ENCODE measurements at places on chromosomes 7 and 10.

GRCh38 chr7:1229956-1230355, 2.7 kb upstream of the UNCX start:
- DNase-seq = no peak

DNA sequence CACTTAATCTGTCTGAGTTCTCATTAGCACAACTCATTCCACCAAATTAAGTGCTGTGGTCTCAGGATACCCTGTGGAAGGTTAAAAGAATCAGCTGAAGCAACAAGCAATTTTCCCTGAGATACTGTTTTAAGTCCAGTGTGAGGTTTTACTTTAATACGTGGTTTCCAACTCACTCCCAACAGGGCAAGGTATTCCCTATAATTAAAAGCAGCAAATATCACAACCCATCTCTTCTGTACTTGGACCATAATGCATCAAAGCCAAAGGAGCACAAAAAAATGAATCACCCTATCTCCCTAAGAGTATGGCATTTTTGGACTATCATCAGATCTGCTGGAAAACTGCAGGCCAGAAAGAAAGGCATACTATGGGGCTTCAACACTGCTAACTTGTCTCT, 4.9 kb downstream of the CADPS2 start:
- no peak for DNase-seq

DNA sequence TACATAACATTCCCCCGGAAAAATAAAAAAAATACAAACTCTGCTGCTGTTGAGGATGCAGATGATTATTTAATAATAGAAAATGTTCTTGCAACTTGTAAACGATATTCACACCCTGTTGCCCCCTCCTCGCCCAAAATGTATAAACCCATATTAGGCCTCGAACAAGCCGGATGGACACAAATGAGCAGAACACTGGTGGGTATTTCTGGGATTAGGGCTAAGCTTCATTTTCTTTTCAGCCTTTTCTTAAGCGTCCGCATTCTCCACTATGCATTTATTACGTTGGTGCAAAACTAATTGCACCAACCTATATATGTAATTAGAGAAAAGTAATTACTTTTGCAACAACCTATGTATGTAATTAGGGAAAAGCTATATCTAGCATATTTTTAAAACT, 349 bp upstream of the GNG11 start:
- DNase-seq = no peak

GRCh38 chr7:27091105-27091504, 4.7 kb downstream of the HOXA1 start:
- DNase-seq = no peak

GRCh38 chr10:1920941-1921340, 183.6 kb upstream of the ADARB2 start:
- no peak for DNase-seq

Data from activated T-cell treated with anti-CD3 and anti-CD28 coated beads, Interleukin-2, amount 50 U/mL, for 4 hours (primary cell).